ENCODE measurements at places on chromosomes 13 and 19.

- DNase-seq: no peak
Observed at GRCh38 chr13:52739468-52740071, at the start of gene CNMD. CNMD (minus strand) TSS chr13:52739820; CDS start chr13:52739701, 119 bp downstream.

DNA sequence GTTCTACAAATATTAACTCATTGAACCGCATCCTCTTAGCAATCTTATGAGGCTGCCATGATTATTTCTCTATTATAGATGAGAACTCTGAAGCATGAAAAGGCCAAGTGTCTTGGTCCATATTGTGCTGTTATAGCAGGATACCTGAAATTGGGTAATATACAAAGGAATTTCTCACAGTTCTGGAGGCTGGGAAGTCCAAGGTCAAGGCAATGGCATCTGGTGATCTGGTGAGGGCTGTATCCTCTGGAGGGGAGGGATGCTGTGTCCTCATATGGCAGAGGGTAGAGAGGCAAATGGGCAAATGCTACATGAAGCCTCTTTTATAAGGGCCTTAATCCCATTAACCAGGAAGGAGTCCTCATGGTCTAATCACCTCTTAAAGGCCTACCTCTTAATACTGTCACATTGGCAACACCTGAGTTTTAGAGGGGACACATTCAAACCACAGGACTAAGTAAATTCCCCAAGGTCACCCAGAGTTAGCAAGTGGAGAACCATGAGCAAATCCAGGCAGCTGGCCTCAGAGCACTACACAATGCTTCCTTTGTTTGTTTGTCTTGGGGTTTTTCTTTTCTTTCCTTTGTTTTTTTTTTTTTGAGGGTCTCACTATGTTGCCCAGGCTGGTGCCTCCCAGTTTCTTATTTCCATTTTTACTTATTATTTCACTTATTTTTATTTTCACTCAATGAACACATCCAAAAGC, 55.9 kb upstream of the LATS2 start:
- DNase-seq: no peak

- DNase-seq: no peak
Observed at GRCh38 chr13:63025741-63026140, 1610.1 kb upstream of the PCDH20 start.

DNA sequence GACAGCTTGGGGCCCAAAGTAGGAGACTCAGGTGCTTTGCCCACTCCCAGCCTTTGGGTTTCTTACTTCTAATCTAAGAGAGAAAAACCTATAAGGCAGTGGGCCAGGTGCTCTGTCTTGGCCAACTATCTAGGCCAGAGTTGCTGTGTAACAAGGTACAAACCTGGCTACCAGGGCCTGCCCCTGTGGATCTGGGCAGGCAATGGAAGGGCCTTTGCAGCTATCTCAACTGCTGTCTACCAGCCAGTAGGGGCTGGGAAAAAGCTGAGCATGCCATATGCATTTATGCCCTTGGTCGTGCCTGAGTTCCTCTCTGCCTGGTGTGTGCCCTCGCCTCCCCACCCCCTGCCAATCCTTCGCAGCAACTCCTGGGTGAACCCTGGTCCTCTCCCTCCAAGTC, 16.7 kb upstream of the SERPINE3 start:
- DNase-seq: no peak

DNA sequence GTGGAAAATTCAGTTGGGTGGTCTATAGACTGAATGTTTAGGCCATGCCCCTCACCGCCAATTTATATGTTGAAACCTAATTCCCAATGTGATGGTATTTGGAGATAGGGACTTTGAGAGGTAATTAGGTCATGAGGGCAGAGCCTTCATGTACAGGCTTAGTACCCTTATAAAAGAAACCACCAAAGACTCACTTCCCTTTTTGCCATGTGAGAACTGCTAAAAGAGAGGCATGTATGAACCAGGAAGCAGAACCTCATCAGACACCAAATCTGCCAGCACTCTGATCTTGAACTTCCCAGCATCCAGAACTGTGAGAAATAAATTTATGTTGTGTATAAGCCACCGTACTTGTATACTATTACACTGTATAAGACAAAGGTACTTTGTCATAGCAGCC, 40.6 kb downstream of the UQCRFS1 start:
- no peak for DNase-seq

DNA sequence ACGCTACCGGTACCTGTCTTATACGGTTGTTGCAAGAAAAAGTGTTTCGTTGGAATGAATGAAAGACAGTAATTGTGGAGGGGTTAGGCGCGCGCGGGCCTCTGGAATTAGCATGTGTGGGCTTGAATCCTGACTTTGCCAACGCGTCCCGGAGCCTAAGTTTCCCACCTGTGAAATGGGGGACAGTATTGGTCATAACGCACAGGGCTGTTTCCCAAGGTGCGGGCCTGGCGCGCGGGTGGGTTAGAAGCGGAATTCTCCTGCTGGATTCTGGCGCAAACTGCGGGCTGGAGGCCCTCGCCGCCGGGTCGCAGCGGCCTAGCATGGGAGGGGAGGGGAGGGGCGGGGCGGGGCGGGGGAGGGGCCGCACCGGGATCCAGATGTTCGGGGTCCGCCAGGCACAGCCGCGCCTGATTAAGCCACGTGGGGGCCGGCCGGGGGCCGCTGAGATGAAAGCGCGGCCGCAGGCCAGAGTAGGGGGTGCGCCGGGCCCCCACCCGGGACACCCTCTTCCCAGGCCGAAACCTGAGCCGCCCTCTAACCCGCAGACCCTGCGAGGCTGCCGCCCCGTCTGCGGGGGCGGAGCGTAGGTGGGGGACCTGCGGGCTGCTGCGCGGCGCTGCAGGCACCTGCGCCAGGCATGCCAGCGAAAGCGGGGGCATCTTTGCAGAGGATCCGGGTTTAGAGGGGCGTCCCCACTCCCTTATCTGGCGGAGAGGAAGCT, 1.2 kb upstream of the TMEM59L start:
- DNase-seq: no peak

DNA sequence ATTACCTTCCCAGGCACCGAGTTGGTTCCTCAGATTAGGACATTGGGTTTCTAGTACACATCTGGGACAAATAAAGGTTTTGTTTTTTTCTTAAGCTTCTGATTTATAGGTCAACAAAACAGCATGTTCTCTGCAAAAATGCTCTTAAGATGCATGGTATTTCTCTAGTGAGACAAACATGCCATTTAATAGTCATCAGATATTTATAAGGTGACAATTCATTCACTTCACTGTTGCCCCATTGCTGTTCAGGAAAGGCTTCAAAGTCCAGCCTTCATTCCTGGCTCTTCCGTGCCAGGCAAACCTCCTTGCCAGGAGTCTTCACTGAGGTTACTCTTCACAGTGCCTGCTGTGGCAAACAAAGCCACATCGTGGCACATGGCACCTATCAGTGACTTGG, 156.3 kb upstream of the FNDC3A start:
- DNase-seq: no peak

GRCh38 chr19:30375553-30376031, 3.4 kb downstream of the ZNF536 start:
- no peak for DNase-seq

- DNase-seq: no peak
Observed at GRCh38 chr19:38551450-38551813, 66.3 kb downstream of the MAP4K1 start.

GRCh38 chr13:52677823-52678222, 25.2 kb downstream of the SUGT1 start:
- no peak for DNase-seq

GRCh38 chr19:37980419-37981170, 73.6 kb downstream of the SIPA1L3 start:
- DNase-seq: no peak

GRCh38 chr19:5839065-5840017, at the start of gene FUT6:
FUT6 (minus strand) TSS chr19:5839702; CDS start chr19:5832567, 7,135 bp downstream.
- DNase-seq: no peak

DNA sequence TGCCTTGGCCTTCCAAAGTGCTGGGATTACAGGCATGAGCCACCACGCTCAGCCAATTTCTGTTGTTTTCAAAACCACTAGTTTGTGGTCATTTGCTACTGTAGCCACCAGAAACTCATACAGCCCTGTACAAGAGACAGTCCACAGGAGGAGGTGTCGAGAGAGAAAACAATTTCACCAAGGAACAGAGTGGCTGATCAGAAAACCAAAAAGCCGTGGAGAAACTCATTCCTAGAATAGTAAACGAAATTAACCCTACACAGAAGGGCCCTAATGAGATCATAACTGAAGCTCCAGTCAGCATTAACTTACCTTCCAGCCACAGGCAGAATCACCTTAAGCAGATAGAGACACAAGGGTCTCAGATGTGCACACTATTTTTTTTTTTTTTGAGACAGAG, 3.8 kb upstream of the CCDC124 start:
- DNase-seq: no peak

- DNase-seq: no peak
Observed at GRCh38 chr19:18807861-18808331, 16.8 kb upstream of the COMP start.

DNA sequence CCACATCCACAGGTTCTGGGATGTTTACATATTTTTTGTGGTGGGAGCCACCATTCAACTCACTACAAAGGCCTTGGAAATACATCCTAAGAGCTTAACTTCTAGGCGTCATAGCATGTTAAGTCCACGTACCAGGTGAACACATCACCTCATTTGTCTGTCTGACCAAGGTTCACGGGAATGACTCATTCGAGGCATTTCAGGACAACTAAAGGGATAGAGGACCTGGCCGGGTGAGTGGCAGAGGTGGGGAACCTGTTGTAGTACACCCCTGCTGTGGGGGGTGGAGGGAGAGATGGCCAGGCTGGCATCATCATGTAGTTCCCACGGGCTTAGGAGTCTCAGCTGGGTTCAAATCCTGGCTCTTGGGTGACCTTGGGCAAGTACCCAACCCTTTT, 51.5 kb downstream of the BICRA start:
- DNase-seq: no peak

- DNase-seq: no peak
Observed at GRCh38 chr13:88097541-88097940, 426.4 kb downstream of the SLITRK5 start.

- DNase-seq: no peak
Observed at GRCh38 chr13:87906411-87906810, 235.2 kb downstream of the SLITRK5 start.

GRCh38 chr19:14439014-14439413, 5.9 kb downstream of the PKN1 start:
- no peak for DNase-seq

DNA sequence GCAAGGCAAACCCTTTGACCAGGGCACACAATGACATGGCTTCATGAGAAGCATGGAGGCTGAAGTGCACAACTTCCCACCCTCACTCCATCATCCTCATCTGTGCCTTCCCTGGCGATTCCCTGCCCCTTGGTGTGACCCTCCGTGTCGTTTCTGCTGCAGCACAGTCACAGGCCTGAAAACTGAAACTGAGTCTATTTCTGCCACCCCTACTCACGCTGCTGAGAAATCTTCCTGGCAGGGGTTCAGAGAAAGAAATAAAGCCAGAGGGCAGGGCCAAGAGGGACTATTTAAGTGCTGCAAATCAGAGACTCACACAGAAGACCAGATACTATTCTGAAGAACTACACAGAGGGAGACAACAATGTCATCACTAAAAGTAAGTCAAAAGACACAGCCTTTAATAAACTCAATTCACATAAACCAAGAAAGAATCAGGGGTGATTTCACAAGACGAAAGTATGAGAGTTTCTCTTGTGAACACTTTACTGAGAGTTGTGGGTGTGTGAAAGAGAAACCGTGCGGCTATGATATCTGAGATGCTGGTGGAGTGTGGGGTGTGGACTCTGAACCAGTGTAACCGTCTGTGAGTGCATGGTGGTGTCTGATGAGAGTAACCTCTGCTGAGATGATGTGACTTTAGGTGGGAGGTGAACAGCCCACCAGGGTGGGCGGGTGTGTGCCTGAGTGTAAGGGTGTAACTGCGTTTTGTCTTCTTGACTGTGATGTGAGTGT, 23.5 kb downstream of the LGALS16 start:
- DNase-seq: no peak
